Stimulated activated naive CD8-positive, alpha-beta T cell treated with anti-CD3 and anti-CD28 coated beads, Interleukin-15, Interleukin-2, amounts not matched to agents 100 U/mL and 50 U/mL, for 24 hours (primary cell): ENCODE measurements at places on chromosomes 5 and 9.

- no peak for DNase-seq
Measured at GRCh38 chr9:89712283-89712682, 107.5 kb downstream of the GADD45G start.

GRCh38 chr9:91834740-91835139 is 115.3 kb downstream of the ROR2 start:
- DNase-seq = no peak

GRCh38 chr5:116045821-116046220 is 13.5 kb downstream of the ARL14EPL start:
- no peak for DNase-seq

DNA sequence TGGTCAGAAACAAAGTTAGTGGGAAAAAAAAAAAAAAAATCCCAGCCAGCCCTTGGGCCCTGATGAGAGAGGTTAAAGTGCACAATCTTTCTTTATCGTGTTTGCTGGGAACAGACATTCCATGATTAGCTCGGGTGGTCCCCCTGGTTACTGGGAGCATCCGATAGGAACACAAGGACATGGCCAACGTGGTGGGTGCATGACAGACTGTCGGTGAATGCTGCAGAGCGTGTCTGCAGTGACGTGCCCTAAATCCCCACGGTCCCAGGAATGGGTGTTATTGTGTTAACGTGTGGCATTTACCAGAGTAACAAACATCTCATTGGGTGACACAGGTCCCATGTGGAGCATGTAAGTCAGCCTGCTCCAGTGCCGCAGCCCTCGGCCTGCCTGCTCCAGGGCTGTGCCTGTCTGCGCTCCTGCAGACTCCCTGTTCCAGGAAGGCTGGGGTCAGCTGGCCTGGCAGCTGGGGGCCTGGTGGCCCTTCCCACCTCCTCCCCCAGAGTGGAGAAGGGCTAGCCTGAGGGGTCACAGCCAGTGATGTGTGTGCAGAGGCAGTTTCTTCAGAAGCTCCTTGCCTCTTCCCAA is 34.3 kb upstream of the TBC1D2 start:
- no peak for DNase-seq

GRCh38 chr5:36600917-36601527 is 5.4 kb upstream of the SLC1A3 start:
- DNase-seq = no peak

- DNase-seq = no peak
Measured at GRCh38 chr5:19266791-19267190, 721.2 kb downstream of the CDH18 start.

- no peak for DNase-seq
Measured at GRCh38 chr5:8540317-8540716, 671.4 kb downstream of the MTRR start.

- DNase-seq = no peak
Measured at GRCh38 chr9:14748373-14748772, 25.8 kb upstream of the CER1 start.

DNA sequence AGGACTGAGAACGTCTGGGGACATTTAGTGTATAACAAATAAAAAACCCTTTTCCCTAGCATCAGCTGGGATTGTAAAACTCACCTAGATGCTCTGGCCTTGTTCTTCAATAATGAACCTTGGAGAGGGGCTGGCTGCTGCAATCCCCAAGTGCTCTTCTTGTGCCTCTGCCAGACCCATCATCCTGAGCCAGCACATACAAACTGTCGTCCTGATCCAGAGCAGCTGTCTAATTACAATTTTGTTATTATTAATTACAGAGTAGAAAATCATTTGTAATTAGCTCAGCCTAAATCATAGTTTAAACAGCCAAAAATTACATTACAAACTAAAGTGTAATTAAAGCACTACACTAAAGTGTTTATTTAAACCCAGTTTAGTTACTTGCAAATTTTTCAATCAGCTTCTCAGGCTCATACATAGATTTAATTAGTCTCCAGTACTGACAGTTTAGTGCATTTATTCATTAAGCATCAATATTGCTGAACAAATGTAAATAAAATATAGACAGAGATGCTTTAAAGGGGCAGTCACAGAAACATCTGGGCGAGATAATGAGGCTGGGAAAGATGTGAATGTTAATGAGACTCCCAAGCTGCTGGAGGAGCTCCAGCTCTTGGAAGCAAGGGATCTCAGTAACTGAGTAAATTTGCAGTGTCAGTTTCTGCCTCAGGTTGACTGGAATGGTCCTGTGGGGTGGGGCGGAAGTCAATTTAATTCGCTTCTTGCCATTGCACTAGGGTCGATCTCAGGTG is 632.3 kb upstream of the TLE4 start:
- no peak for DNase-seq

DNA sequence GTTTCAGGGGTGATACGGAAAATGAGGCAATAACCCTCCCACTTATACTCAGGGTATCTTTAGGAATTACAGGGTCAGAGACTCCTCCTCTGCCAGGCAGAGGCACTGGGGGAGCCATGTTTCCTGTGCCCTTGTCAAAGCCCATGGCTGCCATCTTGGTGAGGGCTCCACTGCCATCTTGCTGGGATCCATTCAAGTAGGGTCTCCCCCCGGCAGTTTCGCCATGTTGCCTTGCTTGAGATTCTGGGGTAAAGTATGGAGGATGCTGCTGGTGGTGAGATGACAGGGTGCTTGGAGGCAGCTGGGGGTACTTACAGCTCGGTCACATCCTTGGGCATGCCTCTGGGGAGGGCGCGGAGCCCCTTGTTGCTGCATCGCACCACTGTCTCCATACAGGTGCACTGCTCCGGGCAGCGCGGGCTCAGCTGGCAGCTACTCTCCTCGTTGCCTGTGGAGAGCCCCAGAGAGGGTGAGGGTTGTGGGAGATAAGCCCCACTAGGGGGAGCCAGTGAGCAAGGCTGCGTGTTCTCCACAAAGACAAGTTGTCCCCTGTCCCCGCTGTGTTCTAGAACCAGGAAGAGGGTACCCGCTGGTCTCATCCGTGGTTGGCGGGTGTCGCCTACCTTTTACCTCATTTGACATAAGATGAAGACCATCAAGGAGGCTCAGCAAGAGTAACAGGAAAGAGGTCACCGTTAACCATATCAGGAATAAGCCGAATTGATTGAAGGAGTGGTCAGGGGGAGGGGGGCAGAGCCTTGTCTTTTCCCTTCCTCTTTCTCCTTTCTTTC is 169.0 kb upstream of the PANK3 start:
- DNase-seq = peak; percentile 60

DNA sequence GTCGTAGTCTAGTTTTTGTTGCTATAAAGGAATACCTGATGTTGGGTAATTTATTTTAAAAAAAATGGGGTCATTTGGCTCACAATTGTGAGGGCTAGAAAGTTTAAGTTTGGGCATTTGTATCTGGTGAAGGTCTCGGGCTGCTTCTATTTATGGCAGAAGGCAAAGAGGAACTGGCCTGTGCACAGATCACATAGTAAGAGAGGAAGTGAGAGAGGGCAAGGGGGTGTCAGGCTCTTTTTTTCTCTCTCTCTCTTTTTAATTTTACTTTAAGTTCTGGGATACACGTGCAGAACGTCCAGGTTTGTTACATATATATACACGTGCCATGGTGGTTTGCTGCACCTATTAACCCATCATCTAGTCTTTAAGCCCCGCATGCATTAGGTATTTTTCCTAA is 453.3 kb downstream of the DIRAS2 start:
- no peak for DNase-seq

GRCh38 chr9:126886034-126886822 is 25.8 kb downstream of the ZBTB34 start:
- DNase-seq = no peak

- no peak for DNase-seq
Measured at GRCh38 chr9:33168941-33169544, 1.9 kb upstream of the B4GALT1 start.

- DNase-seq = no peak
Measured at GRCh38 chr9:80651044-80651443, 1038.3 kb downstream of the TLE1 start.

- no peak for DNase-seq
Measured at GRCh38 chr5:68347536-68347935, 132.0 kb downstream of the PIK3R1 start.

DNA sequence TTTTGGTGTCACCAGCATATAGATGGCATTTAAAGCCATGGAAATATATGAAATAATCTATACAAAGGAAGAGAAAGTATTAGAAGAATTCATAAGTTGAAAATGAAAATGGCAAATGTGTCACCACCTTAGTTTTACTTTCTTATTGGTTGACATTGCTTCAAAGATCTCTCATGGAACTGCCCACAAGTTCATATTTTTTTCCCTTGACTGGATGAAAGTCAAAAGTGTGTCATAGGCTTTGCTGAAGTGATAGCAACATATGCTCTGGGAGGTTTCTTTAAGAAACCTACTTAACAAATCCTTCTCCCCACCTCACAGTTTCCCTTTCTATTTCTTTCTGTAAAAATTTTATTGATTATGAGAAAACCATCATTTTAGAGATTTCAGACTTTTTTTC is 127.2 kb downstream of the VPS13A start:
- DNase-seq = no peak

- no peak for DNase-seq
Measured at GRCh38 chr5:104385906-104386305, 823.3 kb upstream of the NUDT12 start.

- peak; percentile 34 for DNase-seq
Measured at GRCh38 chr5:39216631-39217030, 2.7 kb downstream of the FYB1 start.

DNA sequence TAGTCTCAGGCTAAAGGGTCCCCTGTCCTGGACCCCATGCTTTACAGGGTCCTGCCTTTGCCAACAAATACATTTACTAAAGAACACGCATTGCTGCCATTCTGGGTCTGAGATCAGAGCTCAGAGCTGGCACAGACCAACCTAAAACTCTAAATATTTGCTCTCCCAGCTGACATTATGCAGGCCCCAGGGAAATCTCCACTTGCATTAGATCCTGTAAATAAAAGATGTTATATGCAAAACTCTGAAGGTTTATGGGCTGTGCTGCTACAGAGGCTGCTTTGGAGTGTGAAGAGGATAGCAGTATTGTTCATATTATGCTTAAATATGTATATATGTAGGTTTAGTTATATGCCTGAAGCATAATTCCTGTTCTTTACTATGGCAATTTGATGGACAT is 35.9 kb upstream of the RANBP3L start:
- DNase-seq = no peak

GRCh38 chr5:141846031-141846430 is 32.2 kb downstream of the PCDH1 start:
- DNase-seq = no peak

GRCh38 chr5:127370631-127371030 is 80.0 kb downstream of the MEGF10 start:
- DNase-seq = no peak

DNA sequence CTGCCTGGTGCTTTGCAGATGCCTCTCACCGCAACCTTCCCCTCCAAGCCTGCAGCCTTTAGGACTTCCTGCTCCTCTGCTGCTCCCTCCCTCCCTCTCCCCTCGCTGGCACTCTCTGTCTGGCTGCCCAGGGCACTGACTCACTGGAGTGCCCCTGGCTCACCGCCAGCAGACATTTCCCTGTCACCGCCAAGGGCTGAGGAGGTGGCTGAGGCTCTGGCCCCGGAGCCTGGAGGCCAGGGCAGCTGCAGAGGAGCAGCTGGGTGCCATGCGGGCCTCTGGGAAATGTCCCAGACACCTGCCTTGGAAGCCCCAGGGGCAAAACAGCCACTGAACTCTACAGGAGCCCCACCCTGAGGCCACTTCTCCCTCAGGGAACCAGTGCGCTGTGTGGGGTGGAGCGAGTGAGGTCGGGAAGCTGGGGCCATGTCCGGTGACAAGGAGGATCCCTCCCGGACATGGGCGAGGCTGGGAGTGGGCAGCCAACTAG is 53.4 kb downstream of the TENT4A start:
- DNase-seq = peak; percentile 62

DNA sequence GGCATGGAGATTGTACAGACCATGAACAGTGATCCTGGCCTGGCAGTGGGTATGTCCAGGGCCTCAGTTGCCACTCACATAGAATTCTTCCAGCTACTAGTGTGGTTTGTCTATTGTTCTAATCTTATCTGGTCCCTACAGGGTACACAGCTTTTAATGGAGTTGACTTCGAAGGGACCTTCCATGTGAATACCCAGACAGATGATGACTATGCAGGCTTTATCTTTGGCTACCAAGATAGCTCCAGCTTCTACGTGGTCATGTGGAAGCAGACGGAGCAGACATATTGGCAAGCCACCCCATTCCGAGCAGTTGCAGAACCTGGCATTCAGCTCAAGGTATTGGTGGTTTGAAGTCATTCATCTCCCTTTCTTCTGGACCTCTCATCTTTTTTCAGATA is 43.8 kb downstream of the THBS4 start:
- no peak for DNase-seq

GRCh38 chr5:4700069-4700468 is 440.1 kb upstream of the ADAMTS16 start:
- peak; percentile 9 for DNase-seq

DNA sequence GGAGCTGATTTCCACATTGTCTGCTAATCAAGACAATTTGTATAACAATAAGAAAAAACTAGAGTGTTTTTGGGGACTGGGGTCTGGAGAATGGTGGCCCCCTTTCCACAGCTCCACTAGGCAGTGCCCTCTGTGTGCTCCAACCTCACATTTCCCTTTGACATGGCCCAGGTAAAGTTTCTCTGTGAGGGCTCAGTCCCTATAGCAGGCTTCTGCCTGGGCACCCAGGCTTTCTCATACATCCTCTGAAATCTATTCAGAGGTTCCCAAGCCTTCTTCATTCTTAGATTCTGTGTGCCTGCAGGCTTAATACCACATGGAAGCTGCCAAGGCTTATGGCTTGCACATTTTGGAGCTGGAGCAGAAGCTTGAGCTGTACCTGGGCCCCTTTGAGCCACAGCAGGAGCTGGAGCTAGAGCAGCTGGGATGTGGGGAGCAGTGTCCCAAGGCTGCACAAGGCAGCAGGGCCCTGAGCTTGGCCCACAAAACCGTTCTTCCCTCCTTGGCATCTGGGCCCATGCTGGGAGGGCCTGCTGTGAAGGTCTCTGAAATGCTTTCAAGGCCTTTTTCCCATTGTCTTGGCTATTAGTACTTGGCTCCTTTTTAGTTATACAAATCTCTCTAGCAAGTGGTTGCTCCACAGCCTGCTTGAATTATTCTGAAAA is 49.1 kb upstream of the VPS13A start:
- no peak for DNase-seq

- no peak for DNase-seq
Measured at GRCh38 chr5:116668390-116668789, 93.8 kb upstream of the SEMA6A start.

GRCh38 chr9:112380102-112380824 is at the start of gene HSDL2:
Gene HSDL2, plus strand, starts transcription at chr9:112380108. Its CDS starts 56 bp downstream, at chr9:112380164.
- peak; percentile 50 for DNase-seq

DNA sequence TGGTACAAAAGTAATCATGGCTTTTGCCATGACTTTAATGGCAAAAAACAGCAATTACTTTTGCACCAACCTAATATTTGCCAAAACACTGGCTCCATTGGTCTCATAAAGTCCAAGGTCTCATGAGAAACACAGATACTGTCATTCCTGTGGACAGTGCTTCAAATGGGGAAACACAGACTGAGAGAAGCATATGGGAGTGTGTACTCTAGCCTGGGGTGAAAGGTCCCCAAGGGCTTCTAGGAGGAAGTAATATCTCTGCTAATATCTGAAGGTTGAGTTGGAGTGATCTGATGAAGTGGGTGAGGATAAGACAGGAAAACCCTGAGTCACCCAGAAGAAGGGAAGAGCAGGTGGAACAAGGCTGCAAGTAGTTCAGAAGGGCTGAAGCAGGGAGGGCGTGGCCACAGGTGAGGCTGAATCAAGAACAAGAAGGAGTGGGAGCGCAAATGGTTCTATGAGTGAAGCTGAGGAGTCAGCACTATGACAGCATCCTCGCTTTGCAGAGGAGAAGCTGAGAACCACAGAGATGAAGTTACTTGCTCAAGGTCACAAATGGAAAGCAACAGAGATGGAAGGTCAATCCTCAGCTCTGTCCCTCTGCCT is 164.1 kb downstream of the ASTN2 start:
- no peak for DNase-seq

- DNase-seq = no peak
Measured at GRCh38 chr5:130425424-130425823, 521.2 kb downstream of the CHSY3 start.
